Dermis blood vessel endothelial cell (primary cell): ENCODE measurements at places on chromosomes 4 and X. TPM values are rescaled to one million over a fixed set of nuclear protein-coding genes. Genes with fewer than 3 reads are reported as not detected.

Gene SRPX
- total RNA-seq: 104 and 123 TPM in 2 replicates

Gene MMRN1
- 2,743 and 3,766 TPM in 2 replicates for total RNA-seq

Gene SULT1E1
- 1.2 and 2.4 TPM in 2 replicates for total RNA-seq

Gene TCEAL1
- total RNA-seq: 20.6 and 30.3 TPM in 2 replicates

Gene APLN
- 58.9 and 124 TPM in 2 replicates for total RNA-seq

Gene PDE5A
- total RNA-seq: 1.7 and 1.8 TPM in 2 replicates

Gene FAM47A
- not detected in 2 replicates for total RNA-seq

Gene SLC4A4
- 0.05 and 0.17 TPM in 2 replicates for total RNA-seq

Gene LAMTOR3
- total RNA-seq: 41.2 and 43.0 TPM in 2 replicates

Gene NKX1-1
- total RNA-seq: not detected in 2 replicates

Gene NPNT
- total RNA-seq: 0.09 and 0.34 TPM in 2 replicates

Gene HNRNPH2
- total RNA-seq: 90.0 and 99.7 TPM in 2 replicates

Gene CDS1
- total RNA-seq: 0.05 TPM in 1 of 2 replicates, not detected in the other

Gene LGI2
- total RNA-seq: 0.05 TPM in 1 of 2 replicates, not detected in the other

Gene XAGE1A
- total RNA-seq: not detected in 2 replicates

Gene TMSB15A
- 1.8 TPM in 1 of 2 replicates, not detected in the other for total RNA-seq

Gene CSAG1
- total RNA-seq: not detected in 2 replicates

Gene ARHGAP4
- 16.0 and 27.2 TPM in 2 replicates for total RNA-seq

Gene PNMA6F
- total RNA-seq: not detected in 2 replicates

Gene CTAG1A
- not detected in 2 replicates for total RNA-seq

Gene ZNF718
- total RNA-seq: 6.1 and 9.3 TPM in 2 replicates

Gene PCSK1N
- 0.17 and 0.42 TPM in 2 replicates for total RNA-seq

Gene POF1B
- total RNA-seq: 2.9 and 6.8 TPM in 2 replicates

Gene ETDB
- not detected in 2 replicates for total RNA-seq

Gene ARHGAP10
- total RNA-seq: 12.3 and 14.6 TPM in 2 replicates

Gene NDST4
- not detected in 2 replicates for total RNA-seq

Gene HSFX3
- not detected in 2 replicates for total RNA-seq

Gene KDR
- 292 and 321 TPM in 2 replicates for total RNA-seq

Gene ADGRL3
- under 0.01 and 0.05 TPM in 2 replicates for total RNA-seq
